Stimulated activated CD4-positive, alpha-beta T cell treated with anti-CD3 and anti-CD28 coated beads, Interleukin-1b, Interleukin-23, amount 100 ng/mL, for 48 hours (primary cell): ENCODE measurements at places on chromosomes 11 and 22.

GRCh38 chr11:19756675-19757475, 44.2 kb downstream of the NAV2 start:
- no peak for DNase-seq

GRCh38 chr11:106765469-106766258, 252.6 kb downstream of the GUCY1A2 start:
- DNase-seq = no peak

DNA sequence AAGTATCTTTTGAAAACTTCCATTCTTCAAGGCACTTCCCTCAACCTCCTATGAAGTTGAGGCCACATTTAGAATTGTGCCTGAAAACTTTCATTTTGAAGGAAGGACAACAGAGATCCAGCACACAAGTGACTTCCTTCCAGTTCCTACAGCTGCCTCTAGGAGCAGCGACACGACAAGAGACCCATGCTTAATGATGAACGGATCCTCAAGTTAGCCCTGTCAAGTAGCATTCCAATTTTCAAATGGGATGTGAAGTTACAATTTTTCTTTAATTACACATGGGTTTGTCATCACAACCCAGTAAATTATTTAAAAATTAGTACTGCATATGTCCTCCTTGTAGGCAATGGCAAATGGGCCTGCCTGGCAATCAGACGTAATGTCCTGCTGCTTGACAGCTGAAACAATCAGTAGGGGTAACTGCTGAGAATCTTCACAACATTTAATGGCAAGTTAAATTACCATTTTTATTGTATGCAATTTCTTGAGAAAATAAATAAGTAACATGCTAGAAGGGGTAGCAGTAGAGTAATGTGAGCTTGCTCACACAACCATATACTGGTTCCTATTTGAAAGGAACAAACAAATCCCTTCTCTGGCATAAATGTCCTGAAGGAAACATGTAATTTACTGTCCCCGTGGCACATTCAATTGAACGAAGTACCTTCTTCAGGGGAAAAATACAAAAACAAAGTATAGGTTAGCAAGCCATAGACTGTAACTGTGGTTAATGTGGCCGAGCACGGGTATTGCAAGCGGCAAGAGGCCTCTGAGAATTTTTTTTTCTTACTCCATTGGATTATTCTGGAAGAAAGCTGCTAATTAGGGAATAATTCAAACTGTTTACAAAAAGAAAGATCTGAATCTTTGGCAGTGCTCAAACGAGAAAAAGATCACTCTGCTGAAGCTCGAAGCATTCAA, 288.3 kb downstream of the CADM1 start:
- DNase-seq = no peak

DNA sequence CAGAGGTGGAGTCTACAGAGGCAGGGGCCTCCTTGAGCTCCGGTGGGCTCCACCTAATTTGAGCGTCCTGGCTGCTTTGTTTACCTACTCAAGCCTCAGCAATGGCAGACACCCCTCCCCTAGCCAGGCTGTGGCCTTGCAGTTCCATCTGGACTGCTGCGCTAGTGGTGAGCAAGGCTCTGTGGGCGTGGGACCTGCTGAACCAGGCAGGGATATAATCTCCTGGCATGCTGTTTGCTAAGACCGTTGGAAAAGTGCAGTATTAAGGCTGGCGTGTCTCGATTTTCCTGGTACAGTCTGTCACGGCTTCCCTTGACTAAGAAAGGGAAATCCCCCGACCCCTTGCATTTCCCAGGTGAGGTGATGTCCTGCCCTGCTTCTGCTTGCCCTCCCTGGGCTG, 77.7 kb downstream of the GDPD4 start:
- no peak for DNase-seq

DNA sequence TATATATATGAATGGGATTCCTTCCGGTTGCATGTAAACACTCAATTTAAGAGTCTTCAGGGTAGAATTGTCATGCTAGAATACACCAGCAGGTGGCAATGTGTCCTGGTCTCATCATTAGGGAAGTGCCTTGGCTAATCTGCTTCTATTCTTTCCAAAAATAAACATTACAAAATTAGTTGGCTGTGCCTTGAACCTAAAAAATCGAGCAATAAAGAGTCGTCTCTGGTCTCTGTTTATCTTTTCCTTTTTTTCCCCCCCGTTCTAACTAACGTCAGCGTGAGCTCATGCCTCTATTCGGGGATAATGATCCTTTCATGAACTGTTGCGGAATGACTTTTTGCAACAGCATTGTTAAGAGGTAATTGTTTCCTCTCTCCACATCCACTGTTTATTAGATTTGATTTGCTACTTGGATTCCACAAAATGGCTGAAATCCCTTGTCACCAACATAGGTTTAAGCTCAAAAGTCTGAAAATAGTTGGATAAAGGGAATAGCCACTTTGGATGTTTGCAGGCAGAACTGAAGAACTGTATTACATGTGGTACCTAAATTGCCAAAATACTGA, 1.2 kb upstream of the ARHGEF12 start:
- DNase-seq = peak; percentile 25
